ENCODE measurements at places on chromosomes 16 and 17. TPM values are rescaled to one million over a fixed set of nuclear protein-coding genes. Genes with fewer than 3 reads are reported as not detected.

- H3K27me3 ChIP-seq = peaks cover 29% of the 10 kb centered on the region
- H3K27ac ChIP-seq = no peak overlapping the region
- peaks cover 7% of the 10 kb centered on the region for H3K4me1 ChIP-seq
Measured at GRCh38 chr17:50684288-50684611, 23.5 kb downstream of the ANKRD40 start.

The EPX gene
- not detected for total RNA-seq

GRCh38 chr16:21167360-21167759 lies 8.9 kb downstream of the LDAF1 start:
- H3K36me3 ChIP-seq = no peaks in the 10 kb centered on the region
- H3K4me3 ChIP-seq = no peak overlapping the region
- no peak overlapping the region for H3K27ac ChIP-seq
- H3K4me1 ChIP-seq = no peaks in the 10 kb centered on the region

DNA sequence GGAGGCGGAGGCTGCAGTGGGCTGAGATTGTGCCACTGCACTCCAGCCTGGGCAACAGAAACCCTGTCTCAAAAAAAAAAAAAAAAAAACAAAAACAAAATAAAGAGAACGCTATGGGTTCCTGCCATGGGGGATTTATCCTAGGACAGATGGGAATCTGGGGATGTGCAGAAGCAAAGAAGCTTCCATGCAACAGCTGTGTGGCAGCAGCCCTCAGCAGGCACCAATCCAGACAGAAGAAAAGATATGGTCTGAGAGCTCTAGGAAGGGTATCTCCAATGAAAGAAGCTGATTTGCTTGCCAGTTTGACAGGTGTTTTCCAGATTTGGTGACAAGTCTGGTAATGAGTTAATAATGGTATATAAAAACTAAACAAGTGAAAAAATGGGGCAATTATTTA lies 11.6 kb downstream of the MYO19 start:
- H3K27me3 ChIP-seq = no peaks in the 10 kb centered on the region
- H3K27ac ChIP-seq = no peak overlapping the region
- H3K4me1 ChIP-seq = peaks cover 28% of the 10 kb centered on the region
- no peak for DNase-seq

- no peak overlapping the region for H3K27ac ChIP-seq
- H3K4me3 ChIP-seq = no peak overlapping the region
- no peaks in the 10 kb centered on the region for H3K27me3 ChIP-seq
- no peaks in the 10 kb centered on the region for H3K36me3 ChIP-seq
Measured at GRCh38 chr17:13297183-13297582, 279.4 kb upstream of the ELAC2 start.

GRCh38 chr16:68707340-68708152 lies 29.5 kb upstream of the CDH1 start:
- no peaks in the 10 kb centered on the region for H3K36me3 ChIP-seq
- DNase-seq = no peak
- no peak overlapping the region for H3K4me3 ChIP-seq
- peaks cover 13% of the 10 kb centered on the region for H3K27me3 ChIP-seq
- no peak overlapping the region for H3K27ac ChIP-seq

The PITPNM3 gene
- total RNA-seq = 0.81 TPM

DNA sequence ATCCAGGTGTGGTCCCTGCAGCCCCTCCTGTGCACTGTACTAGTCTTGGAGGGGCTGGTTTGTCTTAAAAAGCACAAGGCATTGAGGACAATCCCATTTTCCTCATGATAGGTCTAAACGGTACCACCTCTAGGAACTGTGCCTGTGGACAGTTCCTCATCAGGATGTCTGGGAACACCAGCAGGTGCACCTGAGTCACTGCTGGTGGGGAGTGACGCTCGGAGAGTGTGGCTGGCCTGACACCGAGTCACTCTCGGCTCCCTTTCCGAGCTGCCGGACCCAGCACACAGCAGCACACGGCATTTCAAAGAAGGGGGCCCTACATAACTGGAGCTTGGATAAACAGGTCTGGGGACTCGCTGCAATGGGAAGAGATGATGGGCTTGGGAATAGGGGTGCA lies 25.6 kb downstream of the LRRC75A start:
- peaks cover 2% of the 10 kb centered on the region for H3K36me3 ChIP-seq
- DNase-seq = no peak
- H3K4me1 ChIP-seq = no peaks in the 10 kb centered on the region
- H3K27ac ChIP-seq = no peak overlapping the region

DNA sequence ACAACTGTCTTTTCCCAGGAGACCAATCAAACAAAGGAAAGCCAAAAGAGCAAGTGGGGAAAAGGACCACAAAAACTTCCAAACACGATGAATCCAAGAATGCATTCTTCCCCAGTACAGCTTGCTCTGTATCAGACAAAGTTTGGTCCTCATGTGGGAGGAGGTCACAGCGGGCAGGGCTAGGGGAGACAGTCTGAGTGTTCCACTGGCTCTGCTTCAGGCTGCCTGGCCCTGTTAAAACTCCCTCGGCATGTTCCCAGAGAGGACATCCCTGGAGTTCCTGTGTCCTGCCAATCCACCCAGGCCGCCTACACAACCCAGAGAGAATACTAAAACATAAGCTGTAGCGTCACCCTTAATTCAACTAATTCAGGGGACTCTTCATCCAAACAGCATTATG lies 415.1 kb upstream of the DYNLRB2 start:
- no peak for DNase-seq
- H3K27ac ChIP-seq = no peak overlapping the region
- no peaks in the 10 kb centered on the region for H3K36me3 ChIP-seq
- no peaks in the 10 kb centered on the region for H3K4me1 ChIP-seq
- H3K4me3 ChIP-seq = no peak overlapping the region

DNA sequence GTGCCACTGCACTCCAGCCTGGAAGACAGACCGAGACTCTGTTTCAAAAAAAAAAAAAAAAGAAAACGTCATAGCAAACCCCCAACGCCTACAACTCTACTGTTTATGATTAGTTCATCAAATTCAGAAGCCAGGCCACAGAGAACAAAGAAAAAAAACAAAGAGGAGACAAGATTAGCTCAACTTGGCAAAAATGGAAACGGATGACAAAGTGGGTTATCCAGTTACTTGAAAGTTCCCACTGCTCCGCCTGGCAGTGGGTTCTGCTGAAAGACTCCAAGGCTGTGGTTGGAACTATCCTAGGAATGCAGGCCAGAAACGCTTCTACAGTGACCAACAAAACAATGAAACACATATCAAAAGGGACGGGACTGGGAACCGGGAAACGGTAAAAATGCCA lies 53.1 kb downstream of the MRM3 start:
- no peak overlapping the region for H3K27ac ChIP-seq
- no peaks in the 10 kb centered on the region for H3K36me3 ChIP-seq
- H3K4me1 ChIP-seq = no peaks in the 10 kb centered on the region
- no peak overlapping the region for H3K4me3 ChIP-seq
- H3K27me3 ChIP-seq = peaks cover under 1% of the 10 kb centered on the region

The CD300LB gene
- total RNA-seq = not detected

DNA sequence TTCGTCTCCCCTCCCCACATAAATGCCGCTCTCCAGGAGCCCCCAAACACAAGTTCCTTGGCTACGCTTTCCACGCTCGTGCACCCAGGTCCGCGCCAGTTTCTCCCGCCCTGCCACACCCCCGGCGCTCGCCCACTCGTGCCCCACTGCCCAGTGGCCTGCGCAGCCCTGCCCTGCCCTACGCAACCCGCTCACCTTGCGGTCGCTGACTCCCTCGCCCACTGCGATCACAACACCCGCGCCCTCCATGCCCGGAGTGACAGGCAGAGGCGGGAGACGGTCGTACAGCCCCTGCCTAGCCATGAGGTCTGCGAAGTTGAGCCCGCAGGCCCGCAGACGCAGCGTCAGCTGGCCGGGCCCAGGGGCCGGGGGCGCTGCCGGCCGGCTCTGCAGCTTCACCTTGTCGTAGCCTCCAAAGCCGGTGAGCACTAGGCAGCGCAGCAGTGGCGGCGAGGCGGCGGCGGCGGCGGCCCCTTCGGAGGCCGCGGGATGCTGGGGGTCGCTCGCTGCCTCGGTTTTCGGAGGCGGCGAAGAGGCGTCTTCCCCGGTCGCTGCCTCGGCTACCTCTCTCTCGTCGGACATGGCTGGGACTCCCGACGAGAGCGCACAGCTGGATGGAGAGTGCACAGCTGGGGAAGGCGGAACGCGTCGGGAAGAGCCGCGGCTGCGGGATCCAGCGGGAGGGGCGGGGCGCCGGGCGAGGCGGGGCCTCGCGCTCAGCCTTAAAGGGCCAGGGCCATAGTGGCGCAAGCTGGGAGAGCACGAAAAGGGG lies at the start of gene VAT1:
Gene VAT1, minus strand, starts transcription at position 645 of the 772 bp plus-strand sequence. Its CDS starts 63 bp downstream, at position 582.
- H3K27me3 ChIP-seq = peaks cover 9% of the 10 kb centered on the region
- peak; percentile 65 for DNase-seq
- H3K36me3 ChIP-seq = no peaks in the 10 kb centered on the region
- peak within 1 kb of the TSS; percentile 63 for H3K27ac ChIP-seq
- peaks cover 19% of the 10 kb centered on the region for H3K4me1 ChIP-seq
- H3K4me3 ChIP-seq = peak within 1 kb of the TSS; percentile 93

GRCh38 chr17:42521666-42522262 lies 14.3 kb upstream of the NAGLU start:
- H3K27ac ChIP-seq = no peak overlapping the region
- no peak for DNase-seq
- H3K36me3 ChIP-seq = no peaks in the 10 kb centered on the region
- H3K4me3 ChIP-seq = no peak overlapping the region

GRCh38 chr17:57925361-57925990 lies 29.7 kb downstream of the CUEDC1 start:
- no peak overlapping the region for H3K4me3 ChIP-seq
- H3K4me1 ChIP-seq = peaks cover 7% of the 10 kb centered on the region
- H3K36me3 ChIP-seq = no peaks in the 10 kb centered on the region
- no peak for DNase-seq
- no peaks in the 10 kb centered on the region for H3K27me3 ChIP-seq

The COPS3 gene
- total RNA-seq = 77.7 TPM

DNA sequence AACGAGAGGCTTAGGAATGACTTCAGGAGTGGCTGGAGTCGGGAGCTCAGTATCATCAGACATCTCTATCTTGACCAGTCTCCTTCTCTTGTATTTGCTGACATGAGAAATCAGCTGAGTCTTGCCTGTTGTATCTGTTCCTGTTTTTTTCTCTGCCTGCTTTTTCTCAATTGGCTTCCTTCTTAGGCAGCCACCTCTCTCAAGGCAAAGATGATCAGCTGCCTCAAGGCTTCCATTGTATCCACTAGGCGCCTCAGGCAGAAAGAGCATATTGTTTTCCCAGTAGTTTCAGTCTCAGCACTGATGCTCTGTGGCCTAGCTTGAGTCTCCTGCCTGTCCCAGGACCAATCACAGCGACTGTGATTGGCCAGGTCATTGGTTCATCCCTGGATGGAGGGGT lies 306.2 kb downstream of the CPPED1 start:
- H3K4me3 ChIP-seq = no peak overlapping the region
- no peak for DNase-seq
- no peaks in the 10 kb centered on the region for H3K27me3 ChIP-seq
- peaks cover 14% of the 10 kb centered on the region for H3K4me1 ChIP-seq

Measured in activated T-cell treated with anti-CD3 and anti-CD28 coated beads, Interleukin-2, amount 50 U/mL, for 72 hours (primary cell).